Activated CD4-positive, alpha-beta T cell treated with anti-CD3 and anti-CD28 coated beads, Interleukin-2, amount 10 ng/mL, durations not matched to agents 24 days and 14 days (primary cell): ENCODE measurements at places on chromosomes 13 and 19. TPM values are rescaled to one million over a fixed set of nuclear protein-coding genes. Genes with fewer than 3 reads are reported as not detected.
A peak's percentile ranks its signal among the peaks of the same experiment; 100 is the strongest.

- no peaks in the 10 kb centered on the region for H3K27me3 ChIP-seq
- H3K27ac ChIP-seq: no peak overlapping the region
- H3K36me3 ChIP-seq: no peaks in the 10 kb centered on the region
- H3K4me3 ChIP-seq: no peak overlapping the region
- DNase-seq: peak; percentile 82
- H3K4me1 ChIP-seq: no peaks in the 10 kb centered on the region
Measured at GRCh38 chr19:604355-604754, 14.7 kb downstream of the HCN2 start.

DNA sequence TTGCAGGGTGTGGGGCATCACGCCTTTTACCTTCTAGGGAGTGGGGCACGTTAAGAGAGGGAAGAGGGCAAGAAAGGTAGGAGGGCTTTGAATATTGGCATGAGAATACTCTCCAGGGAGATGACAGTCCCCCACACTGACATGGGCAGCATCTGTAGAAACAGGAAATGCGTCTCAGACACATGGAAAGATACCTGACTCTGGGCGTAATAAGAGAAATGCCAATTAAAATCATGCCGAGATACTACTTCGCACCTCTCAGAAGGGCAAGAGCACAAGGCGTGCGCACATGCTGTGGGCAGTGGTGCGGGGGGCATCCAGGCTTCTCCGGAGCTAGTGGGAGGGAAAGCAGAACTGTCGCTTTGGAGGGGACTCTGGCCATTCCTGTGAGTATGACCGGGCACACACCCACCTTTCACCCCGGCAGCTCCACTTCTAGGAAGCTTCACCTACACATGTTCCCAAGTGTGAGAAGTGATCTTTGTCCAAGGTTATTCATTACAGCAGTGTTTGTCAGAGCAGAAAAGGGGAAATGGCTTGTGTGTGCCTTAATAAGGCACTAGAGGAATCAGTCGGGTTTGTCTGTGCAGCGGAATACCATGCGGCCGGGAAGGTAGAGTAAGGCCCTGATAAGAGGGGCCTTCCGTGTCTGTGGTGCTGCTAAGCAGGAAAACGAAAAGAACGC lies 99.5 kb downstream of the SIPA1L3 start:
- no peaks in the 10 kb centered on the region for H3K36me3 ChIP-seq
- no peak overlapping the region for H3K4me3 ChIP-seq
- H3K27ac ChIP-seq: no peak overlapping the region
- H3K27me3 ChIP-seq: no peaks in the 10 kb centered on the region
- peaks cover 5% of the 10 kb centered on the region for H3K4me1 ChIP-seq
- no peak for DNase-seq

GRCh38 chr19:13104848-13105711 lies 2.4 kb upstream of the LYL1 start:
- peaks cover 25% of the 10 kb centered on the region for H3K36me3 ChIP-seq
- H3K27ac ChIP-seq: peak overlapping the region; percentile 85
- peak overlapping the region; percentile 87 for H3K4me3 ChIP-seq
- peaks cover 1% of the 10 kb centered on the region for H3K27me3 ChIP-seq
- peak; percentile 83 for DNase-seq
- H3K4me1 ChIP-seq: peaks cover 24% of the 10 kb centered on the region

GRCh38 chr13:32310134-32310706 lies 4.9 kb downstream of the ZAR1L start:
- no peak overlapping the region for H3K4me3 ChIP-seq
- H3K4me1 ChIP-seq: peaks cover 21% of the 10 kb centered on the region
- DNase-seq: peak; percentile 81

Gene DDX39A
- total RNA-seq: 274 and 280 TPM in 2 replicates

DNA sequence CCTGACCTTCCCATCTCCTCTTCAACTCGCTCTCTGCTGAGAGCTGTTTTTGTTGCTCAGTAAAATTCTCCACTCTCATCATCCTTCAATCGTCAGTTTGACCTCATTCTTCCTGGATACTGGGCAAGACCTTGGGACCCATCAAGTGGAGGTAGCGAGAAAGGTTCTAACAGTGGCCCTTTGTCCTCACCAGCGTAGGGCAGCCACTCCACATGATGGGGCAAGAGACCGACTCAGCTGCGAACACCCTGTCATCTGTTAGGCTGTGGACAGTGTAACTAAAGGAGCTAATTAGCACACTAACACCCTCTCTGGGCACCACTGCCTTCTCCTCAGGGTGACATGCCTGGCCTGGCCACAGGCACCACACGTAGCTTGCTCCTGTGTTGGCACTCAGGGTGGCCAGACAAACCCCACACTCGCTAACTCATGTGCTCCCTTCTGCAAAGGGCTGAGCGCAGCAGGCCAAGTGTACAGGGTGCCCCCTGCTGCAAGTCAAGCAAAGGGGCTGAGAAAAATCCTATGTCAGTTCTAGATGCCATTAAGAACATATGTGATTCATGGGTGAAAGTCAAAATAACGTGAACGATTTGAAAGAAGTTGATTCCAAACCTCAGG lies 1216.0 kb downstream of the SLITRK5 start:
- no peaks in the 10 kb centered on the region for H3K27me3 ChIP-seq
- no peak for DNase-seq
- H3K4me3 ChIP-seq: no peak overlapping the region

DNA sequence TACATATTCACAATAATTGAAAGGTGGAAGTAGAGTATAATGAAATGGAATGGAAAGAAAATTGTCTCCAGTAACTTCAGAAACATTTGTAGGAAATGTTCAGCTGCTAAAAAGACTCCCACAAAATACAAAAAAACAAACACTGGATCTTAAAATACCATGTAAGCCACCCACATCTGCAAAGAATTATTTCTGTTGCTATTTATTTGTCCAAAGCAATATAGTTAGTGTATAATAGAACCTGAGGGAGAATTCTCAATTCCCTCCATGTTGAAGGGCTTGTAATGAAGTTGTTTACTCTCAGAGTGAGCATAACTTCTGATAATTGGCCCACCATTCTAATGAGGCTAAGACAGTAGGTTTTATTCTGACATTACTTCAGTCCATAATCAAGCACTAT lies 37.4 kb upstream of the KLF12 start:
- no peak overlapping the region for H3K27ac ChIP-seq
- H3K4me1 ChIP-seq: no peaks in the 10 kb centered on the region
- H3K4me3 ChIP-seq: no peak overlapping the region
- H3K27me3 ChIP-seq: peaks cover 12% of the 10 kb centered on the region
- no peak for DNase-seq
